ENCODE measurements at places on chromosomes 7 and 10. TPM values are rescaled to one million over a fixed set of nuclear protein-coding genes. Genes with fewer than 3 reads are reported as not detected.

DNA sequence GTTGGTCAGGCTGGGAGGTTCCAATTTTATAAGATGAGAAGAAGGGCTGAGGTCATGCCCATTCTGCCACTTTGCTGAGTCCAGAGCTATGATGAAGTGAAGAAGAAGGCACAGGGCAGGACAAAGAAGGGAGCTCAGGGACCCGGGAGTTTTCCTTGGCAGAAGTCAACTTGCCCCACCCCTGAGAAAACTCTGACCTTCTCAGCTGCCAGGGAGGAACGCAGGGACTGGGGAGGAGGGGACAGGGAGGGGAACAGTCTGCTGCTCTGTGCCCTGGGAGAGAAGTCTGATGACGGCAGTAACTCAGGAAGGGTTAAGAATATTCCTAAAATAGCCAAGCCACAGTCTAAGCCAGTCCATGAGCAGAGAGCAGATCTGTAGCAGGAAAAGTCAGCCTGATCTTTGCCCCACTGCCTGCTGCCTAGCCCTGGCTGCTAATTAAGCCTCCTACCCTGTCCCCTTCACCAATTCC is 11.7 kb downstream of the ADIRF start:
- H3K27ac ChIP-seq, result peak overlapping the region; percentile 68
- no peaks in the 10 kb centered on the region for H3K36me3 ChIP-seq
- peaks cover 34% of the 10 kb centered on the region for H3K4me1 ChIP-seq
- no peaks in the 10 kb centered on the region for H3K27me3 ChIP-seq
- peak; percentile 83 for DNase-seq
- no peak overlapping the region for H3K4me3 ChIP-seq

The CREB5 gene
- 15.2 TPM for polyA plus RNA-seq

The GPNMB gene
- polyA plus RNA-seq, result 189 TPM

- no peaks in the 10 kb centered on the region for H3K36me3 ChIP-seq
- no peak overlapping the region for H3K4me3 ChIP-seq
- DNase-seq, result no peak
- peaks cover 18% of the 10 kb centered on the region for H3K4me1 ChIP-seq
- H3K27ac ChIP-seq, result no peak overlapping the region
Observed at GRCh38 chr7:108016841-108017775, 14.1 kb upstream of the LAMB1 start.

The TRRAP gene
- polyA plus RNA-seq, result 10.1 TPM

The NFE2L3 gene
- 1.8 TPM for polyA plus RNA-seq

GRCh38 chr10:15813415-15813814 is 46.9 kb downstream of the MINDY3 start:
- H3K4me3 ChIP-seq, result no peak overlapping the region
- H3K27me3 ChIP-seq, result no peaks in the 10 kb centered on the region
- H3K27ac ChIP-seq, result no peak overlapping the region
- no peaks in the 10 kb centered on the region for H3K36me3 ChIP-seq
- H3K4me1 ChIP-seq, result peaks cover 21% of the 10 kb centered on the region
- no peak for DNase-seq

GRCh38 chr7:143408252-143408685 is 387 bp downstream of the EPHA1 start:
- H3K4me1 ChIP-seq, result peaks cover 12% of the 10 kb centered on the region
- no peak overlapping the region for H3K4me3 ChIP-seq
- H3K27me3 ChIP-seq, result no peaks in the 10 kb centered on the region
- no peak overlapping the region for H3K27ac ChIP-seq
- no peak for DNase-seq

GRCh38 chr10:89001024-89001728 is 10.6 kb downstream of the FAS start:
- no peak for DNase-seq
- peak overlapping the region; percentile 40 for H3K27ac ChIP-seq
- H3K27me3 ChIP-seq, result no peaks in the 10 kb centered on the region

DNA sequence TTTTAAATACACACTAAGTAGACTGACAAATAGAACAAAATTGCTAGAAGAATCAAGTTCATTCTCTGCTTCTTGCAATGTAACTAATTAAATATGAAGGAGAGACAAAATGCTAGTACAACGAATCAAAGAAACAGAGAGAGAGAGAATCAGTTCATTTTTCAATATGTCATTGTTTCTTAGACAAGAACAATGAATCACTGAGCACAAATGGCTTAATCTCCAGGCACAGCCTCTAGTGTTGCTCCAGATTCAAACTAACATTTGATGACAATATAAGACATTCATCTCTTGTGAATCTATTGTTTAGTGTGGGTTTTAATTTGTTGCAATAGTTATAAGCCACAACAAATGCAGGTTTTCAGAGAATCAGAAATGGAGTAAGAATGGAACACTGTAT is 357.4 kb upstream of the TMEM229A start:
- no peak overlapping the region for H3K27ac ChIP-seq
- no peak overlapping the region for H3K4me3 ChIP-seq
- DNase-seq, result no peak
- no peaks in the 10 kb centered on the region for H3K4me1 ChIP-seq
- no peaks in the 10 kb centered on the region for H3K27me3 ChIP-seq

DNA sequence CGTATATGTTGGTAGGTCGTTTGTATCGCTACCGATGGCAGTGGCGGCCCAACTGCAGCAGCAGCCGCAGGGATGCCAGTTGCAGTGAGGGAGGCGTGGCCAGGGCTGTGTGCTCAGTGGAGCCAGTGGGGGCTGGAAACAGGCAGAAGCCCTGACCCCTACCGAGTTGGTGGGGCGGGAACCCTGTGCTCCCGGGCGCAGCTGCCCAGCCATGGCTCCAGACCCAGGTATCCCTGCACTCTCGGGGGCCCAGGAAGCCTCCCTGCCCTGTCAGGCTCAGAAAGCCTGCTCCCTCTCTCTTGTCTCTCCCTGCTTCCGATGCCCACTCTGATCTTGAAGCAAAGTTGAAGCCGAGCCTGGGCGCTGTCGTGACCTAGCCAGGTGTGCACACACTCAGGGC is 78.6 kb upstream of the ITGB1 start:
- no peaks in the 10 kb centered on the region for H3K27me3 ChIP-seq
- H3K4me1 ChIP-seq, result no peaks in the 10 kb centered on the region
- no peak overlapping the region for H3K4me3 ChIP-seq
- DNase-seq, result no peak
- no peak overlapping the region for H3K27ac ChIP-seq
- no peaks in the 10 kb centered on the region for H3K36me3 ChIP-seq

- no peaks in the 10 kb centered on the region for H3K36me3 ChIP-seq
- DNase-seq, result no peak
- no peaks in the 10 kb centered on the region for H3K27me3 ChIP-seq
Observed at GRCh38 chr7:101754424-101755159, 62.8 kb upstream of the CUX1 start.

The UNC5B gene
- polyA plus RNA-seq, result 8.7 TPM

DNA sequence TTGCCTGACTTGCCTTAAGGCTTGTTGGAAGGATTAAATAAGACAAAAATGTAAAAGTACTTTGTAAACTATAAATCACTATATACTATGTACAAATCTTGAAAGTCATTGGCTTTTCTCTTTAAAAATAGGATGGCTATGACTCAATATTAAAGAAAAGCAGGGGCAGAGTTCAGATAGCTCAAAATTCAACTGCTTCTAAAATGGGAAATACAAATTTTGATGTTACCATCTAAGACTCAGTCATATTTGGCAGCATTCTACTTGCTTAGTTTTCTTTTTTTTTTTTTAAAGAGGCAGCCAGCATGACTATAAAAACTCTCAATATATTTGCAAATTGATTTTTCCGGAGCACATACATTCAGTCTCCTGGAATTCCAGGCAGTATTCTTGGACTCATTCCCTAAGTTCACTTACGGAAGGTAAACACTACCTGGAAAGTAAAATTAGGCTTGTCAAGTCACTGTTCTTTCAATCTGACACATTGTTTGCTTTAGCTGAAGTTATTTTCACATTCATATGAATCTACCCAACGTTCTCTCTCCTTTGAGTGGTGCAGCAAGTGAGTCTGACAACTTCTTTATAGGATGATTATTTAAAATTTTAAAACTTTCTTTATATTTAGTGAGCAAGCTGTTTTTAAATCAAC is 133.8 kb upstream of the CCDC6 start:
- H3K27ac ChIP-seq, result no peak overlapping the region
- H3K4me1 ChIP-seq, result no peaks in the 10 kb centered on the region
- no peak for DNase-seq
- no peak overlapping the region for H3K4me3 ChIP-seq
- no peaks in the 10 kb centered on the region for H3K27me3 ChIP-seq
- no peaks in the 10 kb centered on the region for H3K36me3 ChIP-seq

DNA sequence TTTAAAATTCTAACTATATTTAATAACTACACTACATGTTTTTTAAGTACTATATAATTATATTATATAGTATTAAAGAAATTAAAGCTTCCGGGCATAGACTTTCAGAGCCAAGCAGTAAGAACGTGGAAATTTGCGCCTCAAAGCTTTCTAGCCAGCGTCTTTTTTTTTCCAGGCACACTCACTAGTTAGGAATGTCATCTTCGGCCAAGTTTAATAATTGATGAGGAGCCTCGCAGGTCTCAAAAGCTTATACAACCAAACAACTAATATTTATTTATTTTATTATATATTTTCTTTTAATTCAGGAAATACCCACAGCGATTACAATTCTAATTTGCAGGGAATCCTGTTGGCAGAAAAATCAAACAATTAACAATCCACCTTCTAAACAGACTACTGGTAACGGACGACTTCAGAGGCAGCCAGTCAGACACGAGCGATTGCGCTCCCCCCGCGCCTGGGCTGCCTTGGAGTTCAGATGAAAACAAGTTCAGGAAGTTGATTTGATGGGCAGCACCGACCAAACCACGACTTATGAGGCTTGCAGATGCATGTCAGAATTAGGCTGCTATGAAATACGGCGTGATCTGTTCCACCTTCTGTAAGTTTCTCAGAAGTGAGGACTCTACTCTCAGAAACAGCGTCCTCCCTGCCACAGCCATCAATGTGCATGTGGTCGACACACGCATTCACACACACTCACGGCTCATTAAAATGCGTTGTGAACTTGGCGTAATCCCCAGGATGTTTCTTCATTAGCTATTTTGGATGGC is 431.8 kb upstream of the MGMT start:
- peaks cover 20% of the 10 kb centered on the region for H3K27me3 ChIP-seq
- H3K27ac ChIP-seq, result no peak overlapping the region
- no peak for DNase-seq
- no peak overlapping the region for H3K4me3 ChIP-seq

GRCh38 chr7:143406002-143406357 is 2.7 kb downstream of the EPHA1 start:
- H3K4me1 ChIP-seq, result peaks cover 26% of the 10 kb centered on the region
- H3K36me3 ChIP-seq, result no peaks in the 10 kb centered on the region
- no peaks in the 10 kb centered on the region for H3K27me3 ChIP-seq
- H3K4me3 ChIP-seq, result no peak overlapping the region
- H3K27ac ChIP-seq, result no peak overlapping the region

- H3K36me3 ChIP-seq, result no peaks in the 10 kb centered on the region
- peaks cover 8% of the 10 kb centered on the region for H3K4me1 ChIP-seq
- H3K27me3 ChIP-seq, result no peaks in the 10 kb centered on the region
Observed at GRCh38 chr10:22310928-22311327, 5.3 kb upstream of the COMMD3 start.

- H3K4me3 ChIP-seq, result no peak overlapping the region
- H3K36me3 ChIP-seq, result no peaks in the 10 kb centered on the region
- DNase-seq, result no peak
- no peak overlapping the region for H3K27ac ChIP-seq
Observed at GRCh38 chr7:41096917-41097316, 606.0 kb downstream of the INHBA start.

GRCh38 chr7:148507787-148508186 is 82.8 kb upstream of the C7orf33 start:
- no peaks in the 10 kb centered on the region for H3K4me1 ChIP-seq
- H3K36me3 ChIP-seq, result no peaks in the 10 kb centered on the region
- no peak overlapping the region for H3K27ac ChIP-seq

The OR2A12 gene
- polyA plus RNA-seq, result not detected

The CDHR1 gene
- 0.11 TPM for polyA plus RNA-seq

DNA sequence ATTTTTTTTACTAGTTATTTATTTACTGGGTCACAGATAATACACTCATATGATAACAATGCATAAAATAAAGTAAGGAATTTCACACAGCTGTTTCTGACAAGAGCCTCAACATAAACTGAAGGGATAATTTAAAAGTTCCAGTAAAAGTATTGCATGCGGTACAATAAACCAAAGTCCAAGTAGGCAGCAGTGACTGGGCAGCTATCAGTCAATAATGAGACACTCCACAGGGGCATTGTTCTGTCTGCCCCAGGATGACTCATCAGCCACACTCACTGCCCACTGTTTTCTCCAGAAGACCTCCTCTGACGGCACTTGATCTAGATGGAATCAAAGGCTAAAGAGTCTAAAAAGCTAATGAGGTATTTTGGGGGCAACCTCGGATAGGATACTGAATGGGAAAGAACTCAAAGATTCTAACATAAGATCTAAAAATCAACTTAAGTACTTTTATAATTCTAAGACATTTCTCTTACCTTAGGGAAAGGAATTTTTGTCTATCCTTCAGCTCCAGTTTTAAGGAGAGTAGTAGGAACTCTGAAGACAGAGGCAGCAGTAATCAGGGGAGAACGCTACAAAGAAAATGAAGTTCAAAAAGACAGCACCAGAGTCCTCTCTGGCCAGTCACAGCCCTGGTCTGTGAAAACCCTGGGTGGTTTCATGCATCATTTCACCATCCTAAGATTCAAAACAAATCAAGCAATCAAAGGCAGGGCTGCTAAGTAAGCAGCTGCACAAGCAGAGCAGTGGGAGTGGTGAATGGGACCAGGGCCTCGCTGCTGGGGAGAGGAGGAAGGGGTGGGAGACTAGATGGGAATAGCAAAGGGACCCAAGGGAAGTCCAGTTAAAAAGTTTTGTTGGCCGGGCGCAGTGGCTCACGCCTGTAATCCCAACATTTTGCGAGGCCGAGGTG is 175.1 kb downstream of the AVL9 start:
- H3K27me3 ChIP-seq, result no peaks in the 10 kb centered on the region
- H3K4me1 ChIP-seq, result no peaks in the 10 kb centered on the region
- DNase-seq, result no peak
- H3K36me3 ChIP-seq, result no peaks in the 10 kb centered on the region
- no peak overlapping the region for H3K27ac ChIP-seq

The NEBL gene
- polyA plus RNA-seq, result 187 TPM

DNA sequence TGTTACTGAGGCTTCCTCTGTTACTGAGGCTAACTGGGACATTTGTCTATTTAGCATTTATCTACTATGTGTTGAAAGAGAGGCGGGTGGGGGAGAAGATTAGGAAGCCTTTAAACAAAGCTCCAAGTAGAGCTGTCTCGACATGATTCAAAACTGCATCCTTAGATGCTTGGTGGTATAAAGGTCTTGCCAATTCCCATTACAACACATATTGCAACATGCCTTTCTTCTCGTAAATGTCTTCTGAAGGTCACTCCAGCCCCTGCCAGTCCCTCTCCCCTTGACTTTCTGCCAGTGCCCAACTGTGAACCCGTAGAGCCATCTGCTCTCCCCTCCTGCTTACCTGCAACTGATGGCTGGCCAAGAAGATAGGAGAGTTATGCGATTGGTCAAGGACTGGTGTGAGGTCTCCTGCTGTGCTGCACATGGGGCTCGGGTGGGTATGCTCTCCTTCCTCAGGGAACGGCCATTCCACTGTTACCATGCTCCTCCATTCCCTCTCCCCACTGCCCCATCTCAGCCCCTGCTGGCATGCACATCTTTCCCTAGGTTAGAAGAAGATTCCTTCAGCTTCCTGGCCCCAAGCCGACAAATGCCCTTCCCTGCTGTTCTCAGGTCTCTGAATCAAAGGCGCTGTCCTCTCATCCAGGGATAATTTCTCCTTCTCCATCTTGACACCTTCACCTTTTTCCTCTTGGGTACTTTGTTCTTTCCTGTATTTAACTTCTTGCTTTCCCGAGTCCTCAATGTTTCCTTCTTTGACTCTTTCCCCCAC is 43.6 kb upstream of the ZNF32 start:
- DNase-seq, result no peak
- peak overlapping the region; percentile 92 for H3K27ac ChIP-seq
- H3K36me3 ChIP-seq, result no peaks in the 10 kb centered on the region
- H3K27me3 ChIP-seq, result no peaks in the 10 kb centered on the region

Data from heart left ventricle (tissue), 16 donors.